SJCRH30 (cell line): ENCODE measurements at places on chromosomes 3 and 15. TPM values are rescaled to one million over a fixed set of nuclear protein-coding genes. Genes with fewer than 3 reads are reported as not detected.

- peak; percentile 45 for DNase-seq
Measured at GRCh38 chr15:65132878-65133547, 595 bp downstream of the PDCD7 start.

DNA sequence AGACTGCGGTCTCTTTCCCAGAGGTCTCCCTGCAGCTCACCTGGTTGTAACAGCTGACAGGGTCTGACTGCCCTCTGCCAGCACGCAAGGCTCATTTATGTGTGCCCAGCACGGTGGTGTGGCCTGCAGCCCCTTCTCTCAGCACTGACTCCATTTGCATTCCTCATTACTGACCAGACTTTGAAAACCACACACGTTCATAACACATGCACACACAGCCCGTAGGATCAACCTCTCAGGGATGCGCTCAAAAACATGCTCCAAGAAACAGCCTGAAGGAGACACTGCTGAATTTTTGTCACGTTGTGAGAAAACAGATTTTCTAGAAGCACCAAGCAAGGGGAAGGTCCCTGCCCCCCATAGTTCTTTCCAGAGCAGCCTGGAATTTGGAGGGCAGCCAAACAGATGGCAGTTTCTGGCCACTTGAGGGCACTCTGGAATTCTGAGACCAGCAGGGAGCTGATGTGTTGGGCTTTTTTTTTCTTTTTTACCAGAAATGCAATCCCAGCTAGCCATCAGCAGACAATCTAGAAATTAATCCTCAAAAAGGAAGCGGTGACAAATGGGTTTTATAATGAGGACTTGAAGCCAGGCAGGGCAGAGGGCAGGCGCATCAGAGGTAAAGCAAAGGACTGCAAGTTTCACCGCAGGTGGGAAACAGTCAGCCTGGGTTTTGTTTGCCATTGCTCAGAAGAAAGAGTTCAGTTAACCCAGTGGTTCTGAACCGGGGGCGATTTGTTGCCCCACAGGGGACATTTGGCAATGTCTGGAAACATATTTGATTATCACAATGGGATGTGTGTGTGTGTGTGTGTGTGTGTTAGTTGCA, 170.5 kb upstream of the PROK2 start:
- peak; percentile 56 for DNase-seq

GRCh38 chr15:72415304-72415703, 17.2 kb downstream of the TMEM202 start:
- no peak for DNase-seq

- no peak for DNase-seq
Measured at GRCh38 chr3:172148241-172148640, 108.9 kb downstream of the FNDC3B start.

DNA sequence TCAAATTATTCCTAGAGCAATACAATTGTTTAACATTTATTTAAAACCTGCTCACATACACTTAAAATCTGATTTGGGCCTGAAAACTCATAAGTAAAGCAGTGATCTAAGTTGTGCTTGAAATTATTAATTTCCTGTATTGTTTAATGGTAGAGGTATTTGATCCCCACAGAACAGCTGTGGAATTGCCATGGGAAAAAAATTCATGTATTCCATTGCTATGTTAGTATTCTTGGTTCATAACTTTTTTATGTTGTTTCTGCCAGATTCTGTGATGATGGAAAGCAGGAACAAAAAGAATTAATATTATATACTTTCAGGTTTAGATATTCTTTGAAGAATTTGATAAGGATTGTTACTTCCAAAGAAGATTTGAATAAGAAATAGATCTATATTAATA, 831.5 kb upstream of the NR2F2 start:
- DNase-seq = no peak

DNA sequence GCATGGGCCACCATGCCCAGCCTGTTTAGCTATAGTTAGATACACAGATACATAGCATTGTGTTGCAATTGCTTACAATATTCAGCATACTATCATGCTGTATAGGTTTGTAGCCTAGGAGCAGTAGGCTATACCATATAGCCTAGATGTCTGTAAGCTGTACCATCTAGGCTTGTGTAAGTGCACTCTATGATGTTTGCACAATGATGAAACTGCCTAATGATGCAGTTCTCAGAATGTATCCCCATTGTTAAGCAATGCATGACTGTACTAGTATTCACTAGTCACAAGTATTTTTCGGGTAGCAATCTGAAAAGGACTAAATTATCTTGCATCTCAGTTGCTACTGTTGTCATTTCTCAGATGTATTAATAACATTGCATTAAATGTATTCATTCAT, 16.0 kb downstream of the PIGB start:
- no peak for DNase-seq

DNA sequence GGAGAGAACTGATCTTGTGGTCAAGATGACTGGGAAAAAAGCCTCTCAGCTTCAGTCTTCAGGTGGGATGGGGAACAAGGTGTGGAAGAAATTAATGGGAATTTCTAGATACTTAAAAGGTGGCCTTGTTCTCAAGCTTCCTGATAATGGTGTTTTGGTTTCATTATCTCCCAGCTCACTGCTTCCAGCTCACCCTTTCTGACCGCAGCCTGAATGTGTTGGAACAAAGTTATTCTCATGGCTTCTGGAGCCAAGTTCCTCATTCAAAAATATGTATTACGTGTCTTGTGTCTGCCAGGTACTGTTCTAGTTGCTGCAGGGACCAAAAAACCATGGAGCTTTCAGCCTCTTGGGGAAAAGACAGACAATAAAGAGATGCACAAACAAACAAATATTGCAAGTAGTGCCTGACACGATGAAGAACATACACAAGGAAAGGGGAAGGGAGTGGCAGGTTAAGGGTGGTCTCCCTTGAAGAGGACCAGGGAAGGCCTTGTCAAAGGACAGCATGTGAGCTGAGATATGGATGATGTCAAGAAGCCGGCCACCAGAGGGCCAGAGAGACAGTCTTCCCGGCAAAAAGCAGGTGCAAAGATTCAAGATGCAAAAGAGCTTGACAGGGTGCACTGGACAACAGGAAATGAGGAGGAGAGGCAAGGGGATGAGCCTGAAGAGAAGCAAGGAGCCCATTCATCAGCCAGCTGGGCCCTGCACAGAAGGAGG, 35.5 kb downstream of the ARRDC4 start:
- DNase-seq = peak; percentile 23

GRCh38 chr3:172627057-172627809, 83.6 kb downstream of the NCEH1 start:
- no peak for DNase-seq

DNA sequence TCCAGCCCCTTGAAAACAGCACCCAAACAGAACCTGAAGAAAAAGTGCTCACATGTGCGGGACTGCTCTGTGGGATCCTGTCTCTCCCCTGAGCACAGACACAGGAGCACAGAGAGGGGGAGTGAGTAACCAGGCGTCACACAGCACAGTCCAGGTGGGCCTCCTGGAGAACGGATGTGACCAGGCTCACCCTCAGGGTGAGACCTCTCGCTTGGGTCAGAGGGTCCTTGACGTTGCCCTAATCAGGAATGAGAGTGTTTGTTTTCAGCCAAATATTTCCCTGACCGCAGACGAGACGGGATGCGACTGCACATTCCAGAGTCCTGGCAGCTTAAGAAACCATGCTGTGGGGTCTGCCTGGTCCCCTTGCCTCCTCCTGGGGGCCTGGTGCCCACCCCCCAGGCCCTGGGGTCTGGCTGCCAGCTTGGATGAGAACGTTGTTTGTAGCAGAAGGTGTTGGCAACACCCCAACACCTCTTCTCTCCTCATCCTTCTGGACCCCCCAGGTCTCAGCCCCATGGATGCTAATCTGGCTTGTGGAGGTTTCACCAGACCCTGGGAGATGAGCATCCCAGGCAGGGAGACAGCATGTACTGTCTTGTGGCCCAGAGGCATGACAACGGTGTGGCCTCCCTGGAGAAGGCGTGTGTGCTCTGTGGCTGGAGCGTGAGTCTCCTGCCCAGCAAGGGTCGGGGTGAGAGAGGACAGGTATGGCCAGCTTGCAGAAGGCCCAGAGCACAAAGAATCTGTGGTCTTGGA, 42.1 kb upstream of the SLC6A6 start:
- peak; percentile 51 for DNase-seq

DNA sequence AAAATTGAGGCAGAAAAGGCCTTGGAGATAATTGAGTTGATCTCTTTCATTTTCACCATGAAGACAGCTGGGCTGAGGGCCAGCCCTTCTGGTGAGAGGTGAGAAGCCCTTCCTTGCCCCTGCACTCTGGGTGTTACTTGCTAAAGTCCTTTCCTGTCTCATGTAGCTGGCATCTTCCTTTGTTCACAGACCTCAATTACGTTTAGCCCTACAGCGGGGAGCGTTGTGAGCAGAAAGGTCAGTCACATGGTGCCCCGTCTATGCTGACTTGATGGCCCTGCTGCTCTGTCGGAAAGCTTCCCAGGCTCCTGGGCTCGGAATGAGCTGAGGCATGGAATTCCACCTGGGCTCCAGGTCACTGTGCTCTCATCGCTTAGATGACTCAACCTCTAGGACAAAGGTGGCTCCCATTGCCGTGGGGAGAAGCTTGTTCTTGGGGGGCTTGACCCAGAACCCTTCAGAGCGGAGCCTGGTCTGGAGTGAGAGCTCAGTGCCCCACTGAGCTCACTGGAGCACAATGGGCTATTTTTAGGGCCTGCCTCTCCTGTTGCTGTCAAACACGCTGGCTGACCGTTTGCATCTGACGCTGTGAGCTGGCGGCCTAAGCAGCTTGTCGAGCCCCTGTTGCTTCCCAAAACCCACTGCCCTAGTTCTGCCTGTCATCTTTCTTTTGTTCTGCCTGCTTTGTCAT, 47.0 kb downstream of the RPLP1 start:
- DNase-seq = peak; percentile 99

DNA sequence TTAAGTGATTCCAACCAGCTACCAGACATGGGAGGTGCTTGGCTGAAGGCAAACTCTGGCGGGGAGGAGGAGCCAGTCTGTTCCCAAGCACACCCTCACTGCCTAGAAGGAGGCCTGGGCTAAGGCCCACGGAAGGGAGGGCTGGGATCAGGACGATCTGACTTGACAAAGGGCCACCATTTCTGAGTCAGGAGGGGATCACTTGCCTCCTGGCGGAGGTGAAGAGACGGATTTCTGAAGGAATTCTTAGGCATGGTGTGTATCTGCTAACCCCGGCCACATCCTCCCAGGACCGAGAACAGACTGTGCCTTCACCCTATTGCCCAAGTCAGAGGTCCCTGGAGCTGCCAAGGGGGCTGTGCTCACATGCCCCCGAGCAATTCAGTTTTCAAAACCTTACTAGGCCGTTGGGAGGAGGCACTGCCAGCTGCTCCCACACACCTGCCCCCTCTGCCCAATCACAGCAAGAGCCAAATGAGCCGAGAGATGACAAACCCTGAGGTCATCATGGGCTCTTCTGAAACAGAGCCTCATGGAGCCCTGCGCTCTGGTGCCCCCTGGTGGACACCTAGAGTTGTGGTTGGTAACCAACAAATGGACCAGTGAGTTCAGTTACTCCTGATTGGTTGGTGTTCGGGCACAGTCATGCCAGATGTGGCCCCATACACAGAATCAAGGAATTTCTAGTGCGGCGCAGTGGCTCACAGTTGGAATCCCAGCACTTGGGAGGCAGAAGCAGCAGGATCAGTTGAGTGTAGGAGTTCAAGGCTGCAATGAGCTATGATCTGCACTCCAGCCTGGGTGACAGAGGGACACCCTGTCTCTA, 6.5 kb upstream of the TNK2 start:
- DNase-seq = peak; percentile 91

DNA sequence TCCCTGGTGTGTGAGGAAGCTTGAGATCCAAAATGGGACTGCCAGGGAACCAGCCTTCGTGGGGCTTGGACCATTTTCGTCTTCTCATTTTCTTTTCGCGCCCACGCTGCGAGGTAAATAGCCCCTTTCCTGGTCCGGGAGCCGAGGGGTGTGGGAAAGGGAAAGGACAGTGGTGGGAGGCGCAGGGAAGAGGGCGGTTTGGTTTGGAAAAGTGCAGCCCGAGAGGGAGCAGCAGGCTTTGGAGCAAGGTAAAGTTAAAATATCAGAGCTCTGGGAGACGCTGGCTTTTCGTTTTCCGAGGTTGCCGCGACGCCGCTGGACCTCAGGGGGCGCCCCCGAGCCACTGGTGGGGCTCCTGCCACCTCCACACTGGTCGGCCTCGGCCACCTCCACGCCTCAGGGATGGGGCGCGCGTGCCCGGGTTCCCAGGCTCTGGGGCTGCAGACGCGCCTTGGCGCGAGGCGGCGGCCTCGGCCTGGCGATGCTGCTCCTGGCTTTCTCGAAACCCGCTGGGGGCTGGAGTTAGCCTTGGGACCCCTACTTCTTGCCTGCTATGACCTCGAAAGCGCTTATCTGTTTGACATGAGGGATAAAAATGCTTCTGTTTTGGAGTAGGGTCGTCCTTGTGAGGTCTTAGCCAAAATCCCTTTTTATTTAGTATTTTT, 3.2 kb downstream of the PTPRG start:
- DNase-seq = no peak

DNA sequence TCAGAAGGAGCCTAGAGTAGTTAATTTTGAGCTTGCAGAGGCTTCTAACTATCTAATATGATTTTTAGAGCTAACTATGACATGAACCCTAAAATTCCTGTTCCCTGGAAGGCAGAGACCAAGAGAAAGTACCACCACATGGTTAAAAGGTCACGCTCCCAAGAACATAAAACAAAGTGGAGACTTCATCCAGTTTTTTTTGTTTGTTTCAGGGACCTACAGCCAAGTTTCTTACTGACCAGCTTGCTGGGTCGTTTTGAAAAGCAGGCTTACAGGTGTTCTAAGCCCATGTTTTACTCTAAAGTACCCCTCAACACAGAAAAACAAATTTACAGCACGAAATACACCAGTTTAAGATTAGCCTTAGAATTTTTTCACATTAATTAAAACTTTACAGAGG, 39.6 kb upstream of the SKIL start:
- no peak for DNase-seq

DNA sequence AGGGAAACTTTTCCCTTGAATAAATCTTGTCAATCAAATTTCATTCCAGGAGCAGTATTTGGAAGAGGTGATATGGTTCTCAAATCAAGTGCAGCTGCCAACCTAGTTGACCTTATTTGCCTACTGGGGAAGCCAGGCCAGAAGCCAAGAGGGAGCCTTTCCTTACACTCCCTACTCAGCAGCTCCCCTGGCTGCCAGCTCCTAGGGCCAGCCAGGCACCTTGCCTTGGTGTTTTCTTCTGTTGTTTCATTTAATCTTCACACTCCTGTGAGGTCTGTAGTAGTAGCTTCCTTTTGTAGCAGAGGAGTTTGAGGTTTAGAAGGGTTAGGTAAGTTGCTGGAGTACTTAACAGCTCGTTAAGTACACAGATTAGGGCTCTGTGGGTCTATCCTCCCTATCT, 22.6 kb downstream of the MKRN2OS start:
- no peak for DNase-seq

DNA sequence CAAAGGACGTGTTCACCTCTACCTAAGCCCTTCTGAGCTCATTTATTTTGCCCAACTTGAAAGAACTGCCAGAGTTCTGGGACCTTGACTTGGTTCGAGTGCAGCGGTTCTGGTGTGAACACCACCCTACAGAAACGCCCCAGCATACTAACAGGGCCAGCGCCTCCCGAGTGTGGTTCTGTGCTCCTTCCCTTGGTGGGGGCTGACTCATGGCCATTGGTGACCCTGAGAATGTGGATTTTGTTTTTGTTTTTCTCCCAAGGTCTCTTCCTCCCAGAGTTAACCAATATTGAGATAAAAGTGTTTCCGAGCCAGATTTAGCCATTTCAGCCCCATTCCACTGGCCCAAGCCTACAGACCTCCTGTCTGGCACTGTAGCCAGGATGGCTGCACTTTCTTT, 27.9 kb downstream of the SEMA7A start:
- DNase-seq = no peak

The ACVR2B gene
- total RNA-seq = 27.8 and 29.1 TPM in 2 replicates

The GPR62 gene
- not detected in 2 replicates for total RNA-seq

The SHF gene
- 22.1 and 22.9 TPM in 2 replicates for total RNA-seq
